Fibroblast of lung (primary cell): ENCODE measurements at places on chromosomes 7 and 10. TPM values are rescaled to one million over a fixed set of nuclear protein-coding genes. Genes with fewer than 3 reads are reported as not detected.

- DNase-seq = peak; percentile 43
These were observed 19.1 kb upstream of the SOSTDC1 start for GRCh38 chr7:16484453-16485158.

- DNase-seq = no peak
These were observed 95.9 kb upstream of the SLC26A5 start for GRCh38 chr7:103541947-103542346.

- no peak for DNase-seq
These were observed 50.8 kb downstream of the KCNH2 start for GRCh38 chr7:150927157-150927955.

DNA sequence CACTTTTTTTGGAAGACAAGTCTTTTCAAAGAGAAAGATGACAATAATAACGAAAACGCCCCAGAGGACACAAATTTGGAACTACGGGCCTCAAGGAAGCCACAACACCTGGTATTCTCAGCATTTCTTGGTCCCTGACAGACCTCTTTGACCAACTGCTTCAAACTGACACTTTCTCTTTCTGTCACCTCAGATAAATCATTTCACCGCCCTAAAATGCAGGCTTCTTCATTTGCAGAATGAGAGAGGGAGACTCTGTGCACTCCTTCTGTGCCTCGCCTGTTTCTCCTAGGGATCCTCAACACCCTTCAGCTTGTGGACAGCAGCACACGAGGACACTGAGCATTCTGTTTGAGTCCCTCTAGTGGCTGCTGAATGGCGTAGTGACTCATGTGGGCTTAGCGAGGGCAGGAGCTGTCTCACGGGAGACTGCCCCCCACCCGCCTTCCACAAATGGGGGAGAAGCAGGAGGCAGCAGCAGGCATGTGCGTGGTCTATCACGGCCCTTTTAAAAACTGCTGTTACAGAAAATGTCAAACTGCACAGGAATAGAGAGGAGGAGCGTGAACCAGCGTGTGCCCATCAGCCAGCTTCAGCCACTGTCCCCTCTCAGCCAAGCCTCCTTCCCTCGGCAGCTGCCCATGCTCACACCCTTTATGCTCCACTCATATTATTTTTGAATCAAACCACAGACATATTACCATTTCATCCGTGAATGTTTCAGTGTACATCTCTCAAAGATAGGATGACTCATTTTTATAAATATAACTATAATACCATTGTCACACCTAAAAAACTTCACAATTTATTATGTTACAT lies 41.4 kb downstream of the GSDME start:
- peak; percentile 56 for DNase-seq

DNA sequence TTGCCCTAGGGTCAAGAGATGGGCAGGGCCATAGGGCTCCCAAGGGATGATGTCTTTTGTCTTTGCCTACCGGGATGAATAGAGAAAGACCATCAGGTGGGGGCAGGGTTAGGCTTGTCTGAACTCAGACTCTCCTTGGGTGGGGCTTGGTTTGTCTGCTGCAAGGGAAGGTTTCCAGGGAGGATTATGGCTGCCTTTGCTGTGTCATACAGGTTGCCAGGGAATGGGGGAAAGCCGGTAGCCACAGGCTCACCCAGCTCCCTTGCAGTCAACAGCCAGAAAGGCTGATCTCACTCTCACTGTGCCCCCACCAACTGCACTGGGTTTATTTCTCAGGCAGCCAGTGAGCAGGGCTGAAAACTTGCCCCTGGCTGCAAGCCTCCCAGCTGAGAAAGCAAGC lies 253.2 kb downstream of the POLR1F start:
- no peak for DNase-seq

Gene CTAGE4
- 0.17 and 1.0 TPM in 2 replicates for total RNA-seq

Gene SFTPA1
- not detected in 2 replicates for total RNA-seq

Gene FBXL13
- 0.66 and 1.0 TPM in 2 replicates for total RNA-seq

Gene CCDC3
- 0.26 and 0.33 TPM in 2 replicates for total RNA-seq

Gene PDGFA
- total RNA-seq = 10.8 and 13.5 TPM in 2 replicates

Gene VWDE
- under 0.01 and 0.17 TPM in 2 replicates for total RNA-seq
